ENCODE measurements at places on chromosomes 6 and 20. TPM values are rescaled to one million over a fixed set of nuclear protein-coding genes. Genes with fewer than 3 reads are reported as not detected.

DNA sequence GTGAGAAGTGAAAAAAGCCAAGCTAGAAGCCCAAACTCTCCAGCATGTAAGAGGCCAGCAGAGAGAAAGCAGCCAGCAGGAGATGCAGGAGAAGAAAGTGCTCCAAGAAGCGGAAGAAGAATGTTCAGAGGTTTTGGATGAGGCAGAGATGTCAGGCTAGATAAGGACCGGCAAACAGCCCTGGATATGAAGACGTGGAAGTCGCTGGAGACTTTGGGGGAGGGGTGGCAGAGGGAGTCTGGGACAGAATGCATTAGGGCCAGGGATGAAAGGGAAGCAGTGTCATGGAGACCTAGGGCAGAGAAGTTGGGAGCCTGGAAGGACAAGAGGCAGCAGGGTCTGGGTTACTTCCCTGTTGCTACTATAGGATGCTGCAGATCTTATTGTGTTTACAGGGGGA lies 5.3 kb upstream of the SCUBE3 start:
- no peak for DNase-seq

The EDN1 gene
- total RNA-seq, result 0.74 TPM

DNA sequence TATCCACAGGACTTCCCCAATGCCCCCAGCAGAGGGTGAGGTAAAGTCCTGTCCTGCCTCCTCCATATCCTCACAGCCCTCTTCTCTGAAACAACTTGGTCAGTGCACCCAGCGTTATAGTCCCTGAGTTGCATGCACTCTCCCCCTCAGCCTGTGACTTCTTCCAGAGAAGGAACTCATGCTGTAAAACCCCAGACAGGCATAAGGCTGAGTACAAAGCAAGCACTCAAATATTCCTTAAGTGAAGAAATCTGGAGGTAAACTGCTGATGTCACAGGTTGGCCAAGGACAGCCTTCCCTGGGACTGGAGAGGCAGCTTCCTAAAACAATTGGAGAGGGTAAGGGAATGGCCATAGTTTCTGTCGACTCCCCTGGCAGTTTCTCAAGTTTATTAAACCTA lies 12.9 kb upstream of the SRPK1 start:
- no peak for DNase-seq

- DNase-seq, result no peak
Observed at GRCh38 chr6:24480705-24481104, 8.7 kb downstream of the GPLD1 start.

DNA sequence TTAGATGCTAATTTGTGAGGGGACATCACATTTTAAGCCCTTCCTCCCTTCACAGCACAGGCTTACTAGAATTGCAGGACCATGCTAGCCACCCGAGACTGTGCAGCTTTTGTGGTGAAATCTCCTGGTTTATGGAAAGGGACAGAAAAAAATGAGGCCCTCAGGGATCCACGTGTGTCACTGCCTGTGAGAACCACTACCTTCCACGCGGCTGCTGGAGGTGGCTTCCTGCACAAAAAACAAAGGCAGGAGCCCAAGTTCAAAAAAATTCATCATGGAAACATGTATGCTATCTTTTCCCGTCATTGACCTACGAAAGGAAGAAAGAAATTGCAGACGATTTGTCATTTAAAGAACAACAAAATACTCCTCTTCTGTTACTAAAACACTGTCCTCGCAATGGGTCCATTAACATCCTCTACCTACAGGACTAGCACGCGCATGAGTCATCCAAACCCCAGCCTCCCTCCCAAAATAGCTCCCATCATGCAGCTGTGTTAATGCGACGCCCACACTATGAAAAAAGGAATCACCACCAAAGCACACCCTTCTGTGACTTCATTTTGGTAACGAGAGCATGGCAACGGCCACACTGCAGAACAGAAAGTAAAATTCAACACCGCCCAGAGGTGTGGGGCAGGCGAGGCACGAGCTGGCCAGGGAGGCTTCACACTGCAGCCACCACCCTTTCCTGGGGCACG lies 45.7 kb downstream of the RAMACL start:
- DNase-seq, result no peak

DNA sequence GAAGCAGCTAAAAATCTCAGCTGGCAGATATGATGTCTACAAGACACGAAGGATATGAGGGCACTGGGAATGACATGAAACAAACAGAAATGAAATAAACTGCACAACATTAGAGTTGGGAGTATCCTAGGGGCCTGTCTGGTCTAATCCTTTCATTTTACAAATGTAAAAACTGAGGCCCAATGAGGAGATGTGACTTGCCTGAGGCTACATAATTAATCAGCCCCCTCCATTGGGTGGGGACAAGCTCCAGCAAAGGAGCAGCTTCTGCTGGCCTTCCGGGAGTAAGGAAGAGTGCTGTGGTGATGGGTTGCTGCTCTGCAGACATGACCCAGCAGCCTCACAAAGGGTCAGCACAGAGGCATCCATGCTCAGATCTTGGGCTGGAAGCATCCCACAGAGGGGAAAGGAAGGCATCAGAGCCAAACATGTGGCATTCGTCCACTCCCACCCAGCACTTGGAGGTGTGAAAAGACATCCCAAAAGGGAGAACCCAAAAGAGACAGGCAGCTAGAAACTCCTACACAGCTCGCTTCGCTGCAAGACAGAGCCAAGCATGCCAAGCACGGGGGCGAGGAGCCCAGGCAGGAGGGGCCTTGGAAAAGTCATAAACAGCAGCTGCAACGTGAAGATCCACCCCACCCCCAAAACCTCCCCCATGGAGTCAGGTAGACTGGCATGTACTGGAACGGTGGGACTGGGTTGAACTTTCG lies 183.7 kb downstream of the UNC5CL start:
- DNase-seq, result no peak

- no peak for DNase-seq
Observed at GRCh38 chr6:45327956-45328522, at the start of gene RUNX2. RUNX2 (plus strand) TSS chr6:45328330; CDS start chr6:45328727, 397 bp downstream.

DNA sequence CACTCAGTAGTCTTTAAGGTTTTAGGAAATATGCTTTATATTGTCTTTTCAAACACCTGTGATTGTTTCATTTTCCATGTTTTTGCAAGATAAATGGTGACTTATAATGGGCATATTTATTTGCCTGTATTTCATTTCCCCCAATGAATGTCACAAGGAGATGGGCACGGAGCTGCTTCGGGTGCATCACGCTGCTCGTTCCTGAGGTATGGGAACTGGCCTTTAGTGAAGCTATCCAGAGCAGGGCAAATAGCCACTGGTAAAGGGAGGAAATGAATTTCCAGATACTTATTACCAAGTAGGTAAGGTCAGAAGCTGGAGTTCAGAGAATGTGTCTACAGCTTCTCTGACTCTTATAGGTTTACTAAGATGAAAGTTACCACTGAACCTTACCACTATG lies 3.7 kb downstream of the POU3F2 start:
- no peak for DNase-seq

The FBXO30 gene
- total RNA-seq, result 5.1 TPM

The SCGN gene
- total RNA-seq, result not detected

The C6orf132 gene
- 0.08 TPM for total RNA-seq

The GPX6 gene
- total RNA-seq, result not detected

DNA sequence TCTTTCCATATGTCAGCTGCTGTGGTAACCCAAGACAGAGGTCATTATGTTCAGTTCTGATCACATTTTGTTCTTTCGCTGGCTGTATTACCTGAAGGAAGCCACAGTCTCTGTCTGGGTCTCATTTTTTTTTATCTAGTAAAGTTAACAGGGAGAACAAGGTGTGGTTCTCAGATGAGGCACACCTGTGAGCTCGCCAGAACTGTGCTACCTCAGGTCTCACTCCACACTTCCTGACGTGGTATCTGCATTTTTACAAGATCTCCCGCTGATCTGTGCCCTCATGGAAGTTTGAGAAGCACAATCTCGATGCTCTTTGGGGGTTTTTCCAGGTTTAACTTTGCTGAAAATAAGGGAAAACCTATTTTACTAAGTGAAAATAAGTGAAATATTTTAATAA lies 169.5 kb upstream of the CENPW start:
- no peak for DNase-seq

All from naive thymus-derived CD8-positive, alpha-beta T cell (primary cell).